ENCODE measurements at places on chromosomes 1 and 21.
A peak's percentile ranks its signal among the peaks of the same experiment; 100 is the strongest.

DNA sequence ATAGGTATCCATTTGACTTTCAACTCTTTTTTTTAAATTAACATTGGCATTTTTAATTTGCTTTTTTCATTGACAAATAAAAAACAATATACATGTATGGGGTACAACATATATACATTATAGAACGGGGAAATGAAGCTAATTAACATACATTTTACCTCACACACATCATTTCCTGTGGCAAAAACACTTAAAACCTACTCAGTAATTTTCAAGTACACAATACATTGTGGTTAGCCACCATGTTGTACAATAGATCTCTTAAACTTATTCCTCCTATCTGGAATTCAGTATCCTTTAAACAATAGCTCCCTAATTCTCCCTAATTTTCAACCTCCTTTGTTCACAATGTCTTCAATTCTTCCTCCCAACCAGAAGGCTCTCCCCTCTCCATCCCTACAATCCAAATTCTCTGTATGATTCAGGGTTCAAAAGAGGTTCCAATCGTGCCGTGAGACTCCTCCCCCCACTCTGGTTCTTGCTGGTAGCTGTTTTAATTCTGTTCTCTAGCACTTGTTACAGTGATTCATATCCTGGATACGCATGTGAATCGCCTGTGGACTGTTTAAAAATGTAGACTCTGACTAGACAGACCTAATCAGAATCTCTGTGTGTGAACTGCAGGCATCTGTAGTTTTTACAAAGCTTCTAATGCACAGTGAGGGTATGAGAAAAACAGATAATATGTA lies 87.6 kb upstream of the DUSP10 start:
- DNase-seq: peak; percentile 66

GRCh38 chr1:240649733-240650721 lies 38.1 kb upstream of the GREM2 start:
- no peak for DNase-seq

- DNase-seq: no peak
Measured at GRCh38 chr1:200432586-200432985, 22.8 kb upstream of the ZNF281 start.

- DNase-seq: no peak
Measured at GRCh38 chr1:101592845-101593244, 356.0 kb downstream of the S1PR1 start.

GRCh38 chr1:22105611-22106207 lies 37.2 kb downstream of the WNT4 start:
- DNase-seq: no peak

DNA sequence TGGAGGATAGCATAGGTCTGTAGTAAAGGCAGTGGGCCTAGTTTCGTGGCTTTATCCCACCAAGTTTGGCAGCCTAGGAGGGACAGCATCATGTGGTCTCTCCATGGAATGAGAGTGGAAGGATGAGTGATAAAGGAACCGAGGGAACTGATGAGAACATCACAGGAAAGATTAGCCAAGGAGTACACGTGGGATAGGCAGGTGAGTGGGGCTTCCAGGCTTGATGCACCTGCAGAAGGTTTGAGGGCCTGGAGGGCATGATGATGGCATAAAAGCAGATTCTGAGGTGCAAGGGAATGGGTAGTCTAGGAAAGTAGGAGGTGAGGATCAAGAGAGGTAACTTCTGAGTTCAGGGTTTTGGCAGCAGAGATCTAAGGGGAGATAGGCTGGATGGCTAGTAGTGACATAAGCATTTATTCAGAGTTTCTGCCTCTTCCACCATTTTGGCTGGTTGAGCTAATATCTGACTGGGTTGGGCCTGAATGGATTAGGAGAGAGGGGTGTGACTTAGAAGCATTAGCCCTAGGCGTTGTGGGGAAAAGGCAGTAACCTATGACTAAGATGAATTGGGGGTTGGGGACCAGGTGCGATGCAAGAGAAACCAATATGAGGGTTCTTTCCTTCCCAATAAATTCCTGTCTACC lies 9.1 kb downstream of the PTGFRN start:
- DNase-seq: no peak

DNA sequence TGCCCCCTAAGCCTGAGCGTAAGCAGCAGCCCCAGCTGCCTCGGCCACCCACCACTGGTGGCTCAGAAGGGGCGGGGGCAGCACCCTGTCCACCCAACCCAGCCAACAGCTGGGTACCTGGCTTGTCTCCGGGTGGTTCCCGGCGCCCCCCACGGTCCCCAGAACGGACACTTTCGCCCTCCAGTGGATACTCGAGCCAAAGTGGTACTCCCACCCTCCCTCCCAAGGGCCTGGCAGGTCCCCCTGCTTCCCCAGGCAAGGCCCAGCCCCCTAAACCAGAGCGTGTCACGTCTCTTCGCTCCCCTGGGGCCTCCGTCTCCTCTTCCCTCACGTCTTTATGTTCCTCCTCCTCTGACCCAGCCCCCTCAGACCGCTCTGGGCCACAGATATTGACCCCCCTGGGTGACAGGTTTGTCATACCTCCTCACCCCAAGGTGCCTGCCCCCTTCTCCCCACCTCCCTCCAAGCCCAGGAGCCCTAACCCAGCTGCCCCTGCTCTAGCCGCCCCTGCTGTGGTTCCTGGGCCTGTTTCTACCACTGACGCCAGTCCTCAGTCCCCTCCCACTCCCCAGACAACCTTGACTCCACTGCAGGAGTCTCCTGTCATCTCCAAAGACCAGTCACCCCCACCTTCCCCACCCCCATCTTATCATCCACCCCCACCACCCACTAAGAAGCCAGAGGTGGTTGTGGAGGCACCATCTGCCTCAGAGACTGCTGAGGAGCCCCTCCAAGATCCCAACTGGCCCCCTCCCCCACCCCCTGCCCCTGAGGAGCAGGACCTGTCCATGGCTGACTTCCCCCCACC lies 46.2 kb downstream of the YARS1 start:
- DNase-seq: no peak

GRCh38 chr1:198253668-198254067 lies 96.9 kb downstream of the NEK7 start:
- no peak for DNase-seq

DNA sequence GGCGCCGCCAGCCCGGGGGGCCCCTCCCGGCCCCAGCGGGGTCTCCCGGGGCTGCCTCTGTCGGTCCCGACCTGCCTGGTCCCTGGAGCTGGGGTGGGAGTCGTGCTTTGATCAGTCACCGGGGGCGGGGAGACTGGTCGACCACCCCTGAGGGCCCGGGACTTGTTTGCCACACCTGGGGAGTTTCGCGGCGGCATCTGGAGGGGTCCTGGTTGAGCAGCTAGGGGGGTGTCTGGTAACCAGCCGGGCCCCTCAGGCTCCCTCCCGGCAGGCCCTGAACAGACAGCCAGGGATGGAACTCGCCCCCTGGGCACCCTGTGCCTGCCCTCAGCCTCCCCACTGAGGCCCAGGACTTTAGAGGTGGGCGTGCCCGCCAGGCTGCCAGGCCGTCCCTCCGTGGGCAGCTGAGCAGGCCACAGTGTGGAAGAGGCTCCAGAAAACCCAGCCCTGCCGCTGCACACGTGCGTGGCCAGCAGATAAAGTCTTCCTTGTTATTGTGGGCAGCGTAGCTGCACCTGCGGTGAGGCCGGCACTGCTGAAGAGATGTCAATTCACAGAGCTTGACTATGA lies 13.3 kb upstream of the SAMD11 start:
- no peak for DNase-seq

GRCh38 chr1:233114860-233115259 lies 164.4 kb downstream of the NTPCR start:
- no peak for DNase-seq

DNA sequence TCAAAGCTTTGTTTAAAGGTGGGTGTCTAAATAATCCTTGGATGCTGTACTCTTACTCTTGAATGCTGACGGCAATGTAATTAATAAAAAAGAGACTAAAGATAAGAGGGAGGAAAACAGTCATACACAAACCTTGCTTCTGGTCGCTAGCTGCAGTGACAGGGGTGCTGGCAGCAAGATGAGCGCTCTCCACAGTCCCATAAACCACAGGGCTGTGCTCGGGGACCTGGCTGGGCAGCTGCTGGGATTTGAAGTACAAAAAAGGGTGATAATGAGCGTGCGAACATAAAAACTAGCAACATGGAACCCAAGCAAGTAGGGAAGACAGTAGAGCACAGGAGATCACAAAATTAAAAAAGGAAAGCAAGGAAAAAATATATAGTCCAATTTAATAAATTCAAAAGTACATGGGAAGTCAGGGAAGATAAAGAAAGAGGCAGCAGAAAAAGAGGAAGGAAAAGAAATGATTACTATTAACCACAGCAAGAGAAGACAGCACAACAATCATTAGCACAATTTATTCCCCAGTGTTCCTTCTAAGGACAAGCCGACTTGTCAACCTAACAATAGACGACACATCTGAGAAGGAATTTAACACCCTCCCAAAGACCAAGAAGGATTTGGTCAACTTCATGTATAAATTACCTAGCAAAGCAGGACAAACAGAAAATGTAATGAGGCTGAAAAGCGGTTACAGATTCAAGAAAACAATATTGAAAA lies 162.9 kb upstream of the HP1BP3 start:
- no peak for DNase-seq

DNA sequence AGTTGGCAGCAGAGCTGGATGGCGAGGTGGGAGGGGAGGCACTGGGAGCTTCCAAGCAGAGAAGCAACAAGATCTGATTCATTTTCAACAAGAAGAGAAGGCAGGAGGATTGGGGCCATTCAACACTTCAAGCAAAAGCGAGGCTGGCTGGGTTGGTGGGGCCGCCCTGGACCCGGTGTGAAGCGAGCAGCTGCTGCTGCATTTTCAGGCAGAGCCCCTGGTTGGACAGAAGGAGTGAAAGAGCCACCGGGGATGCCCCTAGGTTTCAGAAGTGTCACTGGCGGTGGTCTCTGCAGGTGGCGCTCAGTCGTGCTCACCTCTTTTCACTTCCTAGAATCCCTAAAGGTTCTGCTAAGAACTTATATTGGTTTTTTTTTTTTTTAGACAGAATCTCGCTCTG lies 18.0 kb downstream of the SLC2A7 start:
- no peak for DNase-seq

- peak; percentile 29 for DNase-seq
Measured at GRCh38 chr1:77044133-77044849, 174.9 kb downstream of the PIGK start.

DNA sequence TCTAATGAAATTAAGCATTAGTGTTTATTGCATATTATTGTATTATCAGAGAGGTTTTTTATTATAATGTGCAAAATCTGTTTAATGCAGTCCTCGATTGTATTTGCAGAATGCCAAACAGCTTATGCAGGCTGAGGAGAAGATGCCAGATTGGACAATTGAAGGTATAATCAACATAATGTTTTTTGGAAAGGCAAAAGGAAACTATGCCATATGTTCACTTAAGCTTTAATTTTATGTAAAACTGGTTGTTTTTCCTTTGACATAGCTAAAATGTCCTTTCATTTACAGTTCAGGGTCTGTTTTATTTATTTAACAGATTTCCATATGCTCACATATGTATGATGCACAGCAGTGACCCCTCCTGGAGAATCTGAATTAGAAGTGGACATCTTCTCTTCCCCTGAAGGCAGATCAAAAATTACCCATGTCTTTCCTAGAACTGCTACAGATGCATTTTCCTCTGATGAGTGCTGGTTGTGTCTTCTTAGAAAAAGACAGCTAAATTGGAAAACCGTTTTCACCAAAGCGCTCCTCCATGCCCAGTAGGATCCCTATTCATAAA lies 143.5 kb upstream of the USH2A start:
- DNase-seq: no peak

- DNase-seq: no peak
Measured at GRCh38 chr1:106619080-106619826, 437.2 kb upstream of the PRMT6 start.

DNA sequence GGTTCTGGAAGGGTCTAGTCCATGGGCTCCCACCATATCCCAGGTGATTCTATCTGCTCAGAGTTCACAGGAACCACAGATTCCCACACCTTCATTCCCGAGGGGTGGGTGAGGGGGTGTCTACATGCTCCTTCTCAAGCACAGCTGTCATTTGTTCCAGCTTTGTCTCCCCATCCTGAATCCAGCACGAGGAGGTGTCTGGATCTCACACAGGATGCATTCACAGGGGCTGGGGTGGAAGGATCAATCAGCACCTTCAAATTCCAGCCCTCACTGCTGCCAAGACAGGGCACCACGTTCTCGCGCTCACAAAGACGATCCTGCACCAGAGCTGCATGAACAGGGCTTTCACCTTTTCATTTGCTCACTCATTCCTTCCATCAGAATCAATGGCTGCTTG lies 52.7 kb downstream of the TCP10L start:
- DNase-seq: no peak

DNA sequence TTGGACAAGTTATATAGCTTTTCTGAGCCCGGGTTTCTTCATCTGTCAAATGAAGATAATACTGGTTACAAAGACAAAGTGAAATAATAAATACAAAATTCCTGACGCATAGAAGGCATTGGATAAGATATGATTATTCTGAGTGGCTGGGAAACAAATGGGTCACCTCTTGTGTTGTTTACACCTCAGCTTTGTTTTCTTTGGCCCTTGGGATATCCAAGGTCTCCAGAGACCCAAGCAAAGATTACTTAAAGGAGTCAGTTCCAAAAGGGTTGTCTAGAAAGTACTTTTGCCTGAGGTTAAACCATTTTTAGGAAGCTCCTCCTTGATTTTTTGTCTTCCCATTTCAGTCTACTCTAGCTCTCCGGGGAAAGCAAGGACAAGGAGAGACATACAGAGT lies 9.7 kb downstream of the KHDRBS1 start:
- no peak for DNase-seq

DNA sequence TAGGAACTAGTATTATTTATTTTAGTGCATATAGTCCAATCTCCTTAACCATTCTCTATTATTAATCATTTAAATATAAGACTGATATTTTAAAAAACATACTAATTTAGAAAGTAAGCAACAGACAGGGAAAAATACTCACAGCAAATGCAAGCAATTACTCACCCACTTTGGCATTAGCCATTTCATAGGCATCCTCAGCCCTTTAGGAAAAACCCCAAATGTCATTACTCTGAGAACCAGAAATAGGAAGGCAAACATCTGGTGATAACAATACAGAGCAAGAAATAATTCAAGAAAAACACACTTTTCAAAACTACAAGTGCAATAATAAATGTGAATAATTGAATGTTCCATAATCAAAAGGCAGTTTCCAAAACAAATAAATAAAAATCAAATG lies 545.1 kb downstream of the PLPP3 start:
- DNase-seq: no peak

DNA sequence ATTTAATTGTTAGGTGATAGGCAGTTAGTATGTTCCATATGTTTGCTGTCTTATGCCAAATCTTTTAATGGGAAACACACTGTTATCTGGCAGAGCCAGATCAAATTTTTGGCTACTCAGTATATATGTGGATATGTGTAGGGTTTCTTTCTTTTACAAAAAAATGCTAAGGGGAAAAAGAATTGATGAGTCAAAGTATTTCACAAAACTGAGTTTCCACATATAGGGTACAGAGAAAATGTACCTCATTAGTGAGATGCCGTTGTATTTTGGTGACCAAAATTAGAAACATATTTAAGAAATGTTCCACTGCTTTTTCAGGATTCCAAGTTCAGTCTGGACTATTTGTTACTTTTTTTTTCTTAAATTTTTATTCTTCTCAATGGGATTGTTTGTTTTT lies 201.2 kb upstream of the PTGFR start:
- no peak for DNase-seq
